ENCODE measurements at places on chromosomes 1 and 21. TPM values are rescaled to one million over a fixed set of nuclear protein-coding genes. Genes with fewer than 3 reads are reported as not detected.

AVPR1B gene
- not detected for total RNA-seq

FCRL3 gene
- not detected for total RNA-seq

UTP25 gene
- total RNA-seq = 13.6 TPM

COL9A2 gene
- total RNA-seq = 0.19 TPM

LRRIQ3 gene
- 0.82 TPM for total RNA-seq

SPRR4 gene
- not detected for total RNA-seq

GOLT1A gene
- 5.5 TPM for total RNA-seq

S100A14 gene
- 0.36 TPM for total RNA-seq

GJA5 gene
- not detected for total RNA-seq

TMEM50A gene
- 72.2 TPM for total RNA-seq

OR2L5 gene
- not detected for total RNA-seq

RRAGC gene
- total RNA-seq = 29.5 TPM

ADGRB2 gene
- total RNA-seq = 7.7 TPM

RYR2 gene
- total RNA-seq = 0.10 TPM

HMGCS2 gene
- not detected for total RNA-seq

Measured in A549 treated with DMSO at 1 μM for 4 hours (cell line).